ENCODE measurements at places on chromosomes 1 and 21. TPM values are rescaled to one million over a fixed set of nuclear protein-coding genes. Genes with fewer than 3 reads are reported as not detected.
A peak's percentile ranks its signal among the peaks of the same experiment; 100 is the strongest.

- no peak for DNase-seq
- H3K4me1 ChIP-seq = no peaks in the 10 kb centered on the region
- no peaks in the 10 kb centered on the region for H3K27me3 ChIP-seq
- H3K36me3 ChIP-seq = no peaks in the 10 kb centered on the region
- no peak overlapping the region for H3K4me3 ChIP-seq
Measured at GRCh38 chr1:110076789-110077500, 6.5 kb upstream of the ALX3 start.

DNA sequence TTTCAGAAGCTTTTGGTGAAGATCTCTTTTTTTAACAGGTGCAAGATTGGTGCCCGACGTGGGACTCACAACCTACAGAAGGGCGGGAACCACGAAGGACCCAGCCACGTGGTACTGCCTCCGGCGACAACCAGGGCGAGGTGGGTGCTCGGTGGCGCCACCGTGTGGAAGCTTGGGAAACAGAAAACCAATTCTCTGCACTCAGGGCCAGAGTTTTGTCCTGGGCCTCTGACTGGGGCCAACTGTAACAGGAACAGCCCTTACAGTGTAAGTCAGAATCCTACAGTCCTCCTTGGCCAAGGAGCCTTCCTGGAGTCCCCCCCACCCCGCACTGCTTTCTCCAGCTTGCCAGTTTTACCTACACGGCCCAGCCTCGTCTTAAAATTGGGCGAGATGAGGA lies 11.6 kb upstream of the S100A7A start:
- no peak for DNase-seq
- H3K36me3 ChIP-seq = no peaks in the 10 kb centered on the region
- H3K4me1 ChIP-seq = no peaks in the 10 kb centered on the region
- no peaks in the 10 kb centered on the region for H3K27me3 ChIP-seq
- no peak overlapping the region for H3K4me3 ChIP-seq
- H3K27ac ChIP-seq = no peak overlapping the region

DNA sequence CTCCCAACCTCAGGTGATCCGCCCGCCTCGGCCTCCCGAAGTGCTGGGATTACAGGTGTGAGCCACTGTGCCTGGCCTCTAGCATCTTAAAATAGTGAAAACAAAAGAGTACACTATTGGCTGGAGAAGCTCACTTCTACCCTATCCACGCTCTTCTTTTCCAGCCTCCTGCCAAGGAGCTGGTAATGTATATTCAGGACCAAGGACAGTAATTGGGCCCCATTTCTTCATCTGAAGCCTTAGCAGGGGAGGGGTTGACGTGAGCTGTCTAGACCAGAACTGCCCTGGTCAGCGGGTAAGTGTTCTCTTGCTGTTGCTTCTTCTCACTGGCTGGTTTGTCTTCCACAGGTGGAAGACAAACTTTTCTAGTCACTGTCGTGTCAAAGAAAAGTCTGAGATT lies 70.2 kb downstream of the DNM3 start:
- peaks cover 10% of the 10 kb centered on the region for H3K4me1 ChIP-seq
- H3K27me3 ChIP-seq = no peaks in the 10 kb centered on the region

GRCh38 chr1:61498342-61498741 lies 226.6 kb downstream of the TM2D1 start:
- H3K4me3 ChIP-seq = no peak overlapping the region
- H3K27ac ChIP-seq = no peak overlapping the region
- no peaks in the 10 kb centered on the region for H3K4me1 ChIP-seq
- no peak for DNase-seq

- H3K27ac ChIP-seq = no peak overlapping the region
- H3K4me1 ChIP-seq = no peaks in the 10 kb centered on the region
- H3K4me3 ChIP-seq = no peak overlapping the region
- H3K27me3 ChIP-seq = no peaks in the 10 kb centered on the region
- DNase-seq = no peak
Measured at GRCh38 chr21:36247316-36248010, 72.5 kb upstream of the MORC3 start.

DNA sequence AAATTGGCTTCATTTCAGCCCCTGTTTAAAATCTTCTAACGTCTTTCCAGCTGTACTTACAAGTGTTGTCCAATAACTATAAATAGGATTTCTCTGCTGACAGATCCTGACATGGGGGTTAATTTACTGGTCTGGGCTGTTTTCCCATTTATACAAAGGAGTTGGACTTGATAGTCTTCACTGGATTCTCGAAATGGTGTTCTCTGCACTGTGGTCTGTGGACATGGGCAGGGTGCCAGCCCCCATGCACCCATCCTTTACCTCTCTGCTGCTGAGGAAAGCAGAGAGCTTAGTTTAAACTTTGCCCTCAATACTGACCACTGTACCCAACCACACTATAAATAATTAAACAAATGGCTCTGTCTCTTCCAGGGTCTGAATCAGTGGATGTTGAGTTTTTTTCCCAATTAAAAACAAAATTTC lies 5.2 kb downstream of the DIO1 start:
- DNase-seq = no peak
- H3K4me1 ChIP-seq = peaks cover 25% of the 10 kb centered on the region
- H3K4me3 ChIP-seq = peak overlapping the region; percentile 21
- peak overlapping the region; percentile 61 for H3K27ac ChIP-seq

- no peaks in the 10 kb centered on the region for H3K4me1 ChIP-seq
- no peak overlapping the region for H3K4me3 ChIP-seq
- no peak overlapping the region for H3K27ac ChIP-seq
- no peaks in the 10 kb centered on the region for H3K36me3 ChIP-seq
- H3K27me3 ChIP-seq = no peaks in the 10 kb centered on the region
- DNase-seq = no peak
Measured at GRCh38 chr1:117146072-117146471, 24.5 kb upstream of the TRIM45 start.

GRCh38 chr1:241934201-241934848 lies 23.2 kb upstream of the BECN2 start:
- DNase-seq = no peak
- H3K27ac ChIP-seq = no peak overlapping the region
- no peaks in the 10 kb centered on the region for H3K27me3 ChIP-seq
- no peaks in the 10 kb centered on the region for H3K4me1 ChIP-seq
- H3K4me3 ChIP-seq = no peak overlapping the region

DNA sequence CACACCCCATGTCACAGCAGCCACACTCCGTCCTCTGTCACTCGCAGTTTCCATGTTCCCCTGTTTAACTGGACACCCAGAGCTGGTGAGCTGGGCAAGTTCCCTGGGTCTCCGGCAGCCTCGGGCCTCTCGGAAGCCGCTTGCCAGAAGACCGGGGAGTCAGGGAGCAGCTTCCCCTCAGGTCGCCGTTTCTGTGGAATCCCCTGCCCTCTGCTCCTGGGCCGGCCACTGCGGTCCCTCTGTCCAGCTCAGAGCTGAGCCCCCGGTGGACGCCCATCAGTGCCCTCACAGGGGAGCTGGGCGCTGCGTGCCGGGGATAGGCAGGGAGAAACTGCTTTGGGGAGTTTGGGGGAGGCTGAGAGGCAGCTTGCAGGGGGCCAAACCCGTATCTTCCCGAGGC lies 37.7 kb downstream of the KCNAB2 start:
- H3K36me3 ChIP-seq = no peaks in the 10 kb centered on the region
- no peaks in the 10 kb centered on the region for H3K27me3 ChIP-seq
- H3K4me3 ChIP-seq = no peak overlapping the region
- H3K4me1 ChIP-seq = no peaks in the 10 kb centered on the region
- H3K27ac ChIP-seq = no peak overlapping the region
- no peak for DNase-seq

GRCh38 chr1:212922016-212922415 lies 28.3 kb upstream of the VASH2 start:
- H3K4me1 ChIP-seq = peaks cover 9% of the 10 kb centered on the region
- no peak for DNase-seq
- H3K27me3 ChIP-seq = no peaks in the 10 kb centered on the region
- no peak overlapping the region for H3K4me3 ChIP-seq

DNA sequence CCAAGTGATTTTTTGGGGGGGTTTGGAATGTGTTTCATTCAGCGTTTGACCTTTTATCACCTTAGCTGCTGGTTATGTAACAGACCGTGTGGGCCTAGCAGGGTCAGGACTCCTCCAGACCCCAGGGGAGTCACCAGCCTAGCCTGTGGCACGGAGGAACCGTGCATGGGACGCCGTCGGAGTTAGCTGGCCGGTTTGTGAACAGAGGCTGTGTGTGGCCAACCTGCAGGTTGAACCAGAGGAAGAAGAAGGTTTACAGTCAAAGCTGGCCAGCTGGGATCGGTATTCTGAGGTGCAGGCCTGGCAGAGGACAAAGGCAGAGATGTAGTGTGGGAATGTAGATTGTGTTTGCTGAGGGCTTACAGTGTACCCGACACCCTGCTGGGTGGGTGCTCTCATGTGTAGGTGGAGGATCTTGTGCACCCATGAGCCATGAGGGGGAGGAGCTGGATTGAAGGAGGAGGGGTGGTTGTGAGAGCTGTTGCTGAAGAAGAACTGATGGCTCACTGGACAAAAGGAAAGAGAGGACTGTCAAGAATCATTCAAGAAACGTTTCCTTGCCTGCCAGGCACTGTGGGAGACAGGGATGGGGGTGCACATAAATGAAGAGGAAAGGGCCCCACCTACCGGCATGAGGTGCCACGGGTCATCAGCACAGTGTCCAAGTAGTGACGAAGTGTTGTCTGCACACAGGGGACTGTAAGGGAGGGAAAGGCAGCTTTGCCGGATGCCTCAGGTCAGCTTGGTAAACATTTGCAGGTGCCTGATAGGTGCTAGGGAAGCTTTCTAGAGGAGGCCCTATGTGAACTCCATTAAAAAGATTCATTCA lies 40.0 kb upstream of the PWP2 start:
- no peaks in the 10 kb centered on the region for H3K27me3 ChIP-seq
- no peak for DNase-seq
- H3K4me3 ChIP-seq = no peak overlapping the region
- no peak overlapping the region for H3K27ac ChIP-seq
- H3K4me1 ChIP-seq = no peaks in the 10 kb centered on the region

GRCh38 chr1:164753521-164754077 lies 194.6 kb downstream of the PBX1 start:
- peak overlapping the region; percentile 69 for H3K4me3 ChIP-seq
- H3K27me3 ChIP-seq = no peaks in the 10 kb centered on the region
- peaks cover 21% of the 10 kb centered on the region for H3K4me1 ChIP-seq
- peak overlapping the region; percentile 78 for H3K27ac ChIP-seq
- H3K36me3 ChIP-seq = no peaks in the 10 kb centered on the region
- DNase-seq = no peak

DNA sequence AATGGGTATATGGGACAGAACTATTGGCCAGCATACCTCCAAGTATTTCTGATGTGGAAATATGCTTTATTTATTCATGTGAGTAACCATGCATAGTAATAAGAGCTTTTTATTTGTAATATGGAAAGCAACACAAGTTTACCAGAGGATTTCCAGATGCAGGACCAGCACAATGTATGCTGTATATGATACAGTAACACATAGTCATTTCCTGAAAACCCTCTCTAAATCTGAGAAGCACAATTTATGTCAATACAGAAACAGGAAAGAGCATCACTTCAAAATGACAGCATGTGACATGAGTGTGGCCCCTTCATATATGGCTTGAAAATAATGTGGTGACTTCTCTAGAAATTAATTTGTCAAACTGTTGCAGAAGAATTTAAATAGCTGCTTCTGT lies 1134.7 kb upstream of the ADGRL2 start:
- H3K36me3 ChIP-seq = no peaks in the 10 kb centered on the region
- no peaks in the 10 kb centered on the region for H3K4me1 ChIP-seq

- H3K4me3 ChIP-seq = no peak overlapping the region
- no peak for DNase-seq
- H3K27ac ChIP-seq = no peak overlapping the region
- no peaks in the 10 kb centered on the region for H3K36me3 ChIP-seq
- no peaks in the 10 kb centered on the region for H3K4me1 ChIP-seq
Measured at GRCh38 chr1:245480393-245481120, 325.8 kb downstream of the KIF26B start.

DNA sequence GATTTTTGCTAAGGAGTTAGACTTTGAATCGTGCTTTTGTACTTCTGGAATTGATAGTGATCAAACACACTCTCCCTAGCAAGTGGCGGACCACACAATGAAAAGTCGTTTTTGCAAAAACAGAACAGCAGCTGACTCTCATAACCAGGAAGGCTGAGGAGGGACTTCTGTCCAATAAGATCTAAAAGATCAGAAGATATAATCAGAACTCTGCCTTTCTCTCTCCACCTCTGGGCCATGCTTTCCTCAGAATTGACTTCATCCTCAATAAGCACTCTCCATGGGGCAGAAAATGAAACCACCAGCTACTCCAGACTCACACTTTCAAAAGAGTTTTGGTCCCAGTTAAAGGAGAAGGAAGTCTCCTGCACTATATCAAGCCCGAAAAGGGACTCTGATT lies 55.3 kb upstream of the SAMD13 start:
- no peak overlapping the region for H3K27ac ChIP-seq

- DNase-seq = no peak
- H3K27me3 ChIP-seq = no peaks in the 10 kb centered on the region
- H3K36me3 ChIP-seq = no peaks in the 10 kb centered on the region
- H3K27ac ChIP-seq = peak overlapping the region; percentile 83
Measured at GRCh38 chr1:1433804-1434130, 1.7 kb upstream of the VWA1 start.

GRCh38 chr1:180247580-180247979 lies 17.5 kb downstream of the LHX4 start:
- no peaks in the 10 kb centered on the region for H3K27me3 ChIP-seq
- no peaks in the 10 kb centered on the region for H3K4me1 ChIP-seq
- H3K36me3 ChIP-seq = no peaks in the 10 kb centered on the region

- H3K4me3 ChIP-seq = no peak overlapping the region
- no peaks in the 10 kb centered on the region for H3K27me3 ChIP-seq
- no peaks in the 10 kb centered on the region for H3K4me1 ChIP-seq
- H3K36me3 ChIP-seq = no peaks in the 10 kb centered on the region
- H3K27ac ChIP-seq = no peak overlapping the region
Measured at GRCh38 chr1:175560192-175560591, 183.2 kb downstream of the TNR start.

DNA sequence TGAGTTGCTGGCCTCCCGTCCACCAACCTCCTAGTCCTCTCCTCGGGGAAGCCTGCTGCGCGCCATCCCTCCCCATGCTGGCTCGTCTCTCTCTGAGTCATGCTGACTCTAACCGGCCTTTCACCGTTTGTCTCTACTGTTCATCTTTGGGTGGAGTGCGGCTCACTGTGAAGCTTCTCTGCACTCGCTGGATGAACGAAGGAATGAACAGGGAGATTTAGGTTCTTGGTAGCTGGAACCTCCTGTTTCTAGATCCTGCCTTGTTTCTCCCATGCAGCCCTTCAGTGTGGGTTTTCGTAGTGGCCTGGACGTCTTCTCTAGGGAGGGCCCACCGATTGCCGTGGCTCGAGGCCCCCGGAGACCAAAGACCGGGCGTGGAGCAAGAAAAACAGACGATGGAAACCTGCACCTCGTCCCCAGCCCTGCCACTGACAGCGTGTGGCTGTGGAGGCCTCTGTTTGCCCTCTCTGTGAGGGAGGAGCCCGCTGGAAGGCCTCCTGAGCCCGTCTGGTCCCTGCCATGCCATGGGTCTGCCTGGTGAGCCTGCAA lies 227.6 kb upstream of the C1orf174 start:
- no peaks in the 10 kb centered on the region for H3K4me1 ChIP-seq
- DNase-seq = no peak
- H3K36me3 ChIP-seq = no peaks in the 10 kb centered on the region

Gene CD1C
- total RNA-seq = not detected

Gene KRTAP10-9
- total RNA-seq = not detected

Gene ICOSLG
- 2.3 TPM for total RNA-seq

Gene BNIPL
- total RNA-seq = 2.6 TPM

Gene NFIA
- total RNA-seq = 118 TPM

Gene BRINP2
- not detected for total RNA-seq

Gene CTSS
- total RNA-seq = 64.7 TPM

Gene TRPM2
- 10.4 TPM for total RNA-seq

Gene TTC24
- total RNA-seq = not detected

Gene APOBEC4
- not detected for total RNA-seq

Gene ERICH3
- total RNA-seq = not detected

Gene FAM151A
- not detected for total RNA-seq

Gene CLCA4
- total RNA-seq = not detected

Gene MATN1
- total RNA-seq = 1.5 TPM

Gene PCBP3
- total RNA-seq = 4.5 TPM

Gene TTLL7
- 71.4 TPM for total RNA-seq

Gene INTS7
- 4.7 TPM for total RNA-seq

Gene WNT4
- total RNA-seq = not detected

Gene ANGPTL3
- not detected for total RNA-seq
